Foreskin keratinocyte (primary cell): ENCODE measurements at places on chromosomes 5 and 9. TPM values are rescaled to one million over a fixed set of nuclear protein-coding genes. Genes with fewer than 3 reads are reported as not detected.

The PCDHA1 gene
- not detected in 2 replicates for polyA plus RNA-seq

The PLPP1 gene
- polyA plus RNA-seq = 7.1 and 9.1 TPM in 2 replicates

The LEAP2 gene
- polyA plus RNA-seq = 0.55 and 0.85 TPM in 2 replicates

The SLC36A2 gene
- polyA plus RNA-seq = not detected in 2 replicates

GRCh38 chr5:10581867-10582511 is 18.1 kb downstream of the ANKRD33B start:
- DNase-seq = no peak

DNA sequence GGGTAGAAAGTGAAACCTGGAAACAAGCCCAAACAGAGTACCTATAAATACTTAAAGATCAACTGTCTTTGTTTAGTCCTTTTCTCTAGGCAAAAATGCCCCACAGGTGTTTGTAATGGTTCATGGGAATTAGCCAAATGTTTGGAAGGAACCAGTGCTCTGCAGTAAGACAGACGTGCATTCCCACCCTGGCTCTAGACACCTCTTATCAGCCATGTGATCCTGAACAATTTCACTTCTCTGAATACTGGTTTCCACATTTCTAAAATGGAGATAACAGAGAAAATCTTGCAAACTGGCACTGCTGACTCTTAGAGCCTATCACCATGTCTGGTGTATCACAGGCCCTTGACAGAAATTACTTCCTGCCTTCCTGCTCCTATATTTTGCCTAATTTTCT is 30.0 kb downstream of the GLIS3 start:
- DNase-seq = no peak

DNA sequence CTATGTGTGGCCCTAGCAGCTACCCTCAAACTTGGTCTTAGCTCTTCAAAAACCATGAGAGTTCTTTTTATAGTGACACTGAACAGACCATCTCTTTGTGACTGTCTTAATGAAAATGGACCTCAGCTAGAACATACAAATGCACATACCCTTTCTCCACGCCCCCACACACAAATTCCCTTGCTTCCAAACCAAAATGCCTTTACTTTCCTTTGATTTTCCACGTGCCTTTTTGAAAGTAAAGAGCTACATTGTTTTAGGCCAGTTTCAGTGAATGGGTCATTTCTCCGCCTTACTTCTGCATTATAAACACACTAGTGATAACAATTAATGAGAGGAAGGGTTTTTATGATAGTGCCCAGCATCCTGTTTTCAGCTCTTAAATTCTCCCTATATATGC is 105.8 kb upstream of the EFNA5 start:
- no peak for DNase-seq
